ENCODE measurements at places on chromosomes 5 and 9.

DNA sequence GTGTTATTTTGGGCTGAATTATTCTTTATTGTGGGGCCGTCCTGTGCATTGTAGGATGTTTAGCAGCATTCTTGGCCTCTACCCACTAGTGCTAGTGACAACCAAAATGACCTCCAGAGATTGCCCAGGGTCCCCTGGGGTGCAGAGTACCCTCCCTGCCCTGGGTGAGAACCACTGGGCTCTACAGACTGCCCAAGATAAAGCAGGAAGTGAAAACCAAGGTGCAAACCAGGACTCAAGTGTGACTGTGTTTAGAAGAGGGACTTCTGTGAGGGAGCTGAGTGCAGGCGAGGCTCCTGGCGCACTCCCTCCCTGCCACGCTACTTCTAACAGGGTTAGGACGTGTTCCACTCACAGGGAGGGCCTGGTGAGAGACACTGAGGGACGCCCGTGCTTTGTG is 41.6 kb downstream of the USP20 start:
- H3K27ac ChIP-seq = no peak overlapping the region
- H3K4me3 ChIP-seq = no peak overlapping the region
- no peaks in the 10 kb centered on the region for H3K4me1 ChIP-seq

DNA sequence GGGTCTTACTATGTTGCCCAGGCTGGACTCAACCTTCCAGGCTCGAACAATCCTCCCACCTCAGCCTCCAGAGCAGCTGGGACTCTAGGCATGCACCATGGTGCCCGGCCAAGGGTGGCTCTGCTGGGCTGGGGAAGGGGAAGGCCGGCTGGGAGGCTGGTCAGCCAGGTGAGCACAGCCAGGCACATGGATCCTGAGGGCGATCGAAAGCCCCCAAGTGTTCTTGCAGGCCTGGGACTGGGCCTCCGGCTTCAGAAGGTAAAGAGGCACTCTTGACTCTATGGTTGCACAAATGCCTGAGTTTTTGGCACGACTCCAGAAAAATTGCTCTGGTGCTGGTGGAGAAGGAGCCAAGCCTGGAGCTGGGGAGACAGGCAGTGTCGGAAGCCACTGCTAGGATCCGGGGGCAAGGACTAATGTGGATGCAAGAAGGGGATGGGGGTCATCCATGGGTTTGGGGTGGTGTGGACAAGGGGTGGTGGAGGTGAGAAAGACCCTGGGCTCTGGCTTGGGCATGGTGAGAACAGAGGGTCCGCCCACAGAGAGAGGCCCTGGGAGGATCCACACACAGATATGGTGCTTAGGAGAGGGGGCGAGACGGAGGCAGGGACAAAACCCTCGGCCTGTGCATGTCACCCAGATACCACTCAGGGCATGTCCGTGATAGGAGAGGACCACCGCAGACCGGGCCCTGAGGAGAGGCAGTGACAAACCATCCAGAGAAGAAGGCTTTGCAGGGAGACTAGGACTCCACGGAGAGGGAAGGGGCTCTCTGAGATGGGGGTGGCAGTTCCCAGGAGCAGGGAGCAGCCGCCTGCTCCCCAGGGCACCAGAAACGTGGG is 51.1 kb upstream of the COL5A1 start:
- no peaks in the 10 kb centered on the region for H3K4me1 ChIP-seq
- DNase-seq = no peak
- H3K27me3 ChIP-seq = no peaks in the 10 kb centered on the region

DNA sequence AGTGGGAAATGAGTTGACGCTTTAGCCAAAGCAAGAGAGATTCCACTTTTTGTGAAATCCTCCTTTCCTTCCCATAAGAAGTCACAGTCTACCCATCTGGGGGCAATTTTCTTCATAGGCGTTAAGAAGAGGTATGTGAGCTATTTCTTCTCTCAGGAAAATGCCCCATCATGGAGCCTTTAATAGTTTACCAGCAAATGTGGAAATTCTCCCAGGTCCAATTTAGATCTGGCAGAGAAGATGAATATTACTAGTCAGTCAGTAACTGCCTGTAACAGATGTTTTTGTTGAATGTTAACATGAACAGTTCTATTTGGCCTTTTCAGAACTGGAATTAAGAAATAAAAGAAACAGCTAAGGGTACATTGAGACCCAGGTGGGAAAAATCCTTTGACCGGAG is 156.4 kb upstream of the RFX3 start:
- H3K4me3 ChIP-seq = no peak overlapping the region
- H3K27me3 ChIP-seq = no peaks in the 10 kb centered on the region
- no peak overlapping the region for H3K27ac ChIP-seq
- DNase-seq = no peak

DNA sequence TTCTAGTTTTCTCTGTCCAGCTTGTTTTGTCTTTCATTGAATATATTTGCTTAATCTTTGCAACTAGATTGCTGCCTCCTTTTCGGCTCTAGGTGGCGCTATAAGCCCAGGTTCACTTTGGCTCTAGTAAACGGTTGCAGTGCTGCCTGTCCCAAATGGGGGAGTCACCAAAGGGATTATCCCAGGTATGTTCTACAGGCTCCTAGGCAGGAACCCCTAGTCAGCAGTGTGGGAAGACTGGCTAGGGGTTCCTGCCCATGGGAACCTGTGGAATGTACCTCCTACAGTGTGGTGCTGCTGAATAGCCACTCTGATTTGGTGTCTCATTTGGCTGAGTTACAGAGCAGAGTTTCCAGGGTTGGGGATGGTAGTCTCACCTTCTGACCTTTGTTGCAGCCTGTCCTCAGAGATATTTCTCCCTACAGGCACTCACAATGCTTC is 85.2 kb downstream of the ARSB start:
- H3K27me3 ChIP-seq = no peaks in the 10 kb centered on the region
- no peak overlapping the region for H3K4me3 ChIP-seq
- H3K4me1 ChIP-seq = peaks cover 6% of the 10 kb centered on the region
- DNase-seq = no peak
- no peak overlapping the region for H3K27ac ChIP-seq

DNA sequence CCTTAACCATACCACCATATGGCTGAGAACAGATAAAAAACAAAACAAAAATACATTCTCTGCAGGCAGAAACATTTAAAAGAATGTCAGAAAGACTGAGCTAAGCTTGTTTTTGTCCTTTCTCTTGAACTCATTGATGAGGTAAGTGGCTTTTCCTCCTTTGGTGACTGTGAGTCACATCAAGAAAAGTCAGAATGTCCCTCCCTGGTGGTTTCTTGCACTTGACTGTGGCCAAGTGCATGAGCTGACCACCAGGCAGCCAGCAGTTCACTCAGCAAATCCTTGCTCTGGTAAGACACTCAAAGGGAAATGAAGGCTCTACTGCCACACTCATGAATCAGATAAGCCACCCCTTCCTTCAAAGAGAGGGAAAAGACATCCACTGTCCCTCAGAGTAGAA is 970.9 kb downstream of the TAF11L14 start:
- H3K4me1 ChIP-seq = no peaks in the 10 kb centered on the region
- no peak overlapping the region for H3K4me3 ChIP-seq
- no peak overlapping the region for H3K27ac ChIP-seq
- no peaks in the 10 kb centered on the region for H3K27me3 ChIP-seq
- DNase-seq = no peak
- H3K36me3 ChIP-seq = no peaks in the 10 kb centered on the region

DNA sequence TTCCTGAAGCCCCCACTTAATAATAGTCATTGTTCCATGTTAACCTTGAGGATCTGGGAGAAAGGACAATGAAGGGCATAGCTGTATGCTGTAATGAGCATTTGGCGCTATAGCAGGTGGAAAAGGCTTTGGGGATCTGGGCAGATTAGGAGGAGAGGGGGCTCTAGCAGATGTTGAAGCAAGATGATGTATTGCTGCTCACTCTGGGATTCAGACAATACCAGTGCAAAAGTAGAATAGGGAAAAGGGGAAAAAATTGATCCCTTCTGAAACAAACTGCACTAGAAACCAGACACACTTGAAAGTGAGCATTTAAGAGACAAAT is 575.3 kb upstream of the MEF2C start:
- H3K36me3 ChIP-seq = no peaks in the 10 kb centered on the region
- no peak for DNase-seq
- no peak overlapping the region for H3K4me3 ChIP-seq
- H3K27me3 ChIP-seq = no peaks in the 10 kb centered on the region
- H3K4me1 ChIP-seq = no peaks in the 10 kb centered on the region
- no peak overlapping the region for H3K27ac ChIP-seq

DNA sequence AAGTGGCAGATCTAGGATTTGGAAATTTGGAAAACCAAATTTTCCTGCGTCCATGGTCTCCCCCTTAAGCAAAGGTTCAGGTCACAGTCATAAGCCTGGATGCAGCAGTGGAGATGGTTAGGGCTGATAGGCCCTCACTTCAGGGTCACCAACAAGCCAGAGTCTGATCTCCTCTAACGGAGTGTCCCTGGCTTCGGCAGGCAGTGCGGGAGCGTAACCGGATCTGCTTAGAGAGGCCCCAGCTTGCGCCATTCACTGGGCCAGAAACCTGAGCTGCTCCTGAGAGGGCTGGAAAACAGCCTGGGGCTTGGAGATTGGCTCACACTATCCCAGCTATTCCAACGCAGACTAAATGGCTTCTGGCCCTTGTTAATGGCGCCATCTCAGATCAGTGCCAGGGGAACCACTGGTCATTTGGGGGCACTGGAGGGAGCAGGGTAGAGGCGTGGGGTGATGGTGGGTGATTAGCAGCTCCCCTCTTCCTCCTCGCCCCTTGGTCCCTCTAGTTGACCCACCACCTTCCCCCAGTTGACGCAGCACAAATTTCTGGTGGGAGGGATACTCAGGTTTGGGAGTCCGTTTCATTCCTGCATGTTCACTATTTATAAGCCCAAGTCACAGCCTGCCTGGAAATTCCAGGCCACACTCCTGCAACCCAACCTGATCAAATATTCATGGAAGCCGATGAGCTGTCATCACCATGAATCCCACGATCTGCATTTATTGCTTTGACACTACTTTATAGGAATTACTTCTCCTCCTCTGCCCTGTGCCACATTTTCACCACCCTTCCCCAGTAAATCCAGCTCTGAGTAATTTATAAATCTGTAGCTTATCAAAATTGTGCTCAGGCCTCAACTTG is 134.6 kb upstream of the CPEB4 start:
- H3K4me1 ChIP-seq = peaks cover 15% of the 10 kb centered on the region
- no peak overlapping the region for H3K4me3 ChIP-seq
- no peak for DNase-seq
- H3K36me3 ChIP-seq = no peaks in the 10 kb centered on the region
- H3K27me3 ChIP-seq = no peaks in the 10 kb centered on the region

DNA sequence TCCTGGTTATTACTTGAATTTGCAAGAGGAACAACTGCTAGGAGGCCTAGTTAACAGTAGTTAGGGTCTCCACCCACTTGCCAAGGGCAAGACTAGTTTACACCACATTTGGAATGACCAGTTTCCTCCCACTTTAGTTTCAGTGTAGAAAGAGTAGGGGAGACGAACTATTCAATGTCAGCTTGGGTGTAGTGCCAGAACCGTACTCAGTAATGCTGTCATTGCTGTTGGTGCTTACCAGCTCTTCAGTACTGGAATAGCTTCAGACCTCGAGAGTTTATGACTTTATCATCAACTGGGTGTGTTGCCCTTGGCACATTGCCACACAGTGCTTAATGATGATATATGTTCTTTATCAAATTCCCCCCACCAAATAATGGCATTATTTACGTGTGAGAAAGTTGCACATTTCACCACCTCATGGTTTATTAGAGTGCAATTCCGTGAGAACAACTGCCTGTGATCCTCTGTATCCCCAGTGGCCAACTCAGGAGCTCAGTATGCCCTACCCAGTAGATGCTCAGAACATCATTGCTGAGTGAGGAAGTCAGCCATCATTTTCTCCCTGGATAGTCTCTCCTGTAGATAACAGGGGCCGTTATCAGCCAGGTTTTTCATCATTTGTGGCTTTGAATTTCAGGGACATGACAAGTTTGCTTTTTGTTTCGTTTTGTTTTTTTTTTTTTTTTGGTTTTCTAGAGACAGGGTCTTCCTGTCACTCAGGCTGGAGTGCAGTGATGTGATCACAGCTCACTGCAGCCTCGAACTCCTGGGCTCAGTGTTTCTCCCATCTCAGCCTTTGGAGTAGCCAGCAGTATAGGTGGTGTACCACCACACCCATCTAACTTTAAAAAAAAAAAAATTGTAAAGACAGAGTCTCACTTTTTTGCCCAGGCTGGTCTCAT is 67.3 kb downstream of the DOCK8 start:
- no peak for DNase-seq
- H3K4me1 ChIP-seq = peaks cover 20% of the 10 kb centered on the region
- no peaks in the 10 kb centered on the region for H3K27me3 ChIP-seq
- peak overlapping the region; percentile 50 for H3K27ac ChIP-seq
- H3K36me3 ChIP-seq = peaks cover 2% of the 10 kb centered on the region
- H3K4me3 ChIP-seq = peak overlapping the region; percentile 31

GRCh38 chr9:136947955-136948510 is 3.0 kb downstream of the C8G start:
- peaks cover 10% of the 10 kb centered on the region for H3K4me1 ChIP-seq
- DNase-seq = no peak
- H3K4me3 ChIP-seq = no peak overlapping the region
- H3K27ac ChIP-seq = no peak overlapping the region
- H3K36me3 ChIP-seq = no peaks in the 10 kb centered on the region

DNA sequence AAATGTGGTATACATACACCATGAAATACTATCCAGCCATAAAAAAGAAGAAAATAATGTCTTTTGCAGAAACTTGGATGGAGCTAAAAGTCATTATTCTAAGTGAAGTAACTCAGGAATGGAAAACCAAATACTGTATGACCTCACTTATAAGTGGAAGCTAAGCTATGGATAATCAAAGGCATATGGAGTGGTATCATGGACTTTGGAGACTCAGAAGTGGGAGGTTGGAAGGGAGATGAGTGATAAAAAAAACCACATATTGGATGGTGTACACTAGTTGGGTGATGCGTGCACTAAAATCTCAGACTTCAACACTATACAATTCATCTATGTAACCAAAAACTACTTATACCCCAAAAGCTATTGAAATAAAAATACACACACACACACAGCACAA is 24.5 kb downstream of the ADAMTS12 start:
- no peaks in the 10 kb centered on the region for H3K27me3 ChIP-seq
- no peak overlapping the region for H3K4me3 ChIP-seq
- no peak overlapping the region for H3K27ac ChIP-seq
- H3K36me3 ChIP-seq = no peaks in the 10 kb centered on the region

Measured in GM12878 (cell line).